ENCODE measurements at places on chromosomes 16 and 17. TPM values are rescaled to one million over a fixed set of nuclear protein-coding genes. Genes with fewer than 3 reads are reported as not detected.

The MILR1 gene
- total RNA-seq, result 104 TPM

The TMEM114 gene
- total RNA-seq, result not detected

The DOC2B gene
- total RNA-seq, result not detected

The CD300C gene
- not detected for total RNA-seq

The MED9 gene
- total RNA-seq, result 17.6 TPM

The DCTN5 gene
- 35.6 TPM for total RNA-seq

The WFDC1 gene
- not detected for total RNA-seq

The TNFSF13 gene
- total RNA-seq, result 4.0 TPM

All from Karpas-422 (cell line).